Astrocyte (in vitro differentiated cells and primary cell): ENCODE measurements at places on chromosomes 4 and X.

- peaks cover 8% of the 10 kb centered on the region for H3K4me1 ChIP-seq
- H3K27ac ChIP-seq, result no peak overlapping the region
- no peak for DNase-seq
- H3K36me3 ChIP-seq, result no peaks in the 10 kb centered on the region
Observed at GRCh38 chrX:123990602-123991001, 29.1 kb downstream of the STAG2 start.

DNA sequence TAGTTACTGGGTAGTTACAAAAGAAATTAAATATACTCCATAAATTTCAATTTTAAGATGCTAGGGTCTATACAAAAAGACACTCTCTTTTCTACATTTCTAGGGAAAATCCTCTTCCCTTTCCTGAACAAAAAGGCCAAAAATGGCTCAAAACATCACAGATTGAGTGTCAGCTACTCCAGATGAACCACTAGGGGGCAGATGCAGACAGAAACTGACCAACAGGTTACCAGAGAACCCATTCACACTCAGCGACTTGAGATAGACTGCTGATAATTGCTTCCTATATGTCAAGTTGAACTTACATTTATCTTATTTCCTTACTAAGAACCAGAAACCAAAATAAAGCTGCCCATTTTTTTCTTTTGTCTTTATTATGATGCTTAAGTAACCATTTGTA, 83.4 kb upstream of the MID1IP1 start:
- no peak overlapping the region for H3K4me3 ChIP-seq
- no peak overlapping the region for H3K27ac ChIP-seq
- H3K4me1 ChIP-seq, result no peaks in the 10 kb centered on the region

GRCh38 chr4:7396186-7396910, 38.4 kb downstream of the PSAPL1 start:
- DNase-seq, result no peak
- H3K4me3 ChIP-seq, result no peak overlapping the region
- H3K36me3 ChIP-seq, result no peaks in the 10 kb centered on the region
- peaks cover 3% of the 10 kb centered on the region for H3K27me3 ChIP-seq
- peaks cover 36% of the 10 kb centered on the region for H3K4me1 ChIP-seq

- H3K4me1 ChIP-seq, result no peaks in the 10 kb centered on the region
- no peaks in the 10 kb centered on the region for H3K27me3 ChIP-seq
Observed at GRCh38 chrX:136310411-136310810, 9.6 kb downstream of the ADGRG4 start.

DNA sequence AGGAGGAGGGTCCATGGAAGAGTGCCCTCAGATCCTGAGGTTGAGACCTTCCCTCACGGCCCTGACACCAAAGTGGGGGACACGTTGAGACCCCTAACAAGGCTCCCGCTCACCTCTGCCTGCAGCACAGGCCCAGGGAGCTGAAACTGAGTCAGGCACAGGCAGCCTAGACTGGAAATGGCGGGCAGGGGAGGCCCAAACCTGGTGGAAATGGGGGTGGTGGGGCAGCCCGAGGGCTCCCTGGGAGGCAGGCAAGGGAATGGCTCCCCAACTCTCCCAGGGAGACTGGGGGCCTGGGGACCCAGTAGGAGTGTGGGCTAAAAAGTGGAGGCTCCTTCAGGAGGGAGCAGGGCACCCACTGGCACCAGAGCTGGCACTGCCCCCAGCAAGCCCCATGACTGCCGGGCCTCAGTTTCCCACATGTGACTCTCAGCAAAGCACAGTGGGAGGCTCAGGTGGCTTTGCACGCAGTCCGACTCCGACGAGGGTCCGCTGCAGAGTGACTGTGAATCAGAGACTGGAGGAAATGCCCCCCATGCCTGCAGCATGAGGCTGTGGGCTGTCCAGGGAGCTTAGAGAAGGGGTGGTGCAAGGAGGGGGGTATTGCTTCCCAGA, 5.9 kb downstream of the NKX1-1 start:
- DNase-seq, result no peak
- H3K36me3 ChIP-seq, result no peaks in the 10 kb centered on the region
- no peak overlapping the region for H3K4me3 ChIP-seq
- no peaks in the 10 kb centered on the region for H3K4me1 ChIP-seq

- H3K27ac ChIP-seq, result no peak overlapping the region
- no peaks in the 10 kb centered on the region for H3K27me3 ChIP-seq
- peak; percentile 20 for DNase-seq
- peaks cover 14% of the 10 kb centered on the region for H3K36me3 ChIP-seq
- peaks cover 4% of the 10 kb centered on the region for H3K4me1 ChIP-seq
Observed at GRCh38 chrX:154401918-154402621, 3.9 kb downstream of the RPL10 start.

GRCh38 chrX:153397256-153397960, 3.7 kb downstream of the PNMA6E start:
- H3K4me1 ChIP-seq, result no peaks in the 10 kb centered on the region
- H3K36me3 ChIP-seq, result no peaks in the 10 kb centered on the region
- H3K27me3 ChIP-seq, result no peaks in the 10 kb centered on the region
- DNase-seq, result no peak
- no peak overlapping the region for H3K27ac ChIP-seq
- H3K4me3 ChIP-seq, result no peak overlapping the region
